Neural crest cell (in vitro differentiated cells): ENCODE measurements at places on chromosomes 7 and 10. TPM values are rescaled to one million over a fixed set of nuclear protein-coding genes. Genes with fewer than 3 reads are reported as not detected.

TM9SF3 gene
- 106 and 110 TPM in 2 replicates for total RNA-seq

RASSF4 gene
- total RNA-seq = 16.4 and 18.6 TPM in 2 replicates

GRCh38 chr10:101133489-101134298 lies 2.6 kb downstream of the TLX1 start:
- DNase-seq = no peak

- no peak for DNase-seq
Measured at GRCh38 chr10:133334503-133335245, 2.0 kb downstream of the CALY start.

DNA sequence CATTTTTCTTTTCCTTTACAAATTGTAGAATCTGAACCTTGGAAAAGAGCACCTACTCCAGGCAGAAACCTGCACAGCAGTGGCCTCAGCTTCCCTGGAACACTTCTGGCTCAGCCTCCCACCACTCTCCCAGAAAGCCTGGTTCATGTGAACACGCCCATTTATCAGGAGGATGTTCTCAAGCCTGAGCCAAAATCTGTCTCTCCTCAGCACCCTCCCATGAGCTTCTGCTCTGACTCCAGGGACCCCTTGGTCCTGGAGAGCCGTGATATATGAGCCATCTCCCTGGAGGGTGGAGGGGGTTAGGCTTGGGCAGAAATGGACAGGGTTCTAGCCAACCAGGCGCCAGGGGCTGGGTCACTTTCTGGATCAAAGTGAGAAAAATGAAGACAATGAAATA lies 10.1 kb downstream of the GDF2 start:
- no peak for DNase-seq

DNA sequence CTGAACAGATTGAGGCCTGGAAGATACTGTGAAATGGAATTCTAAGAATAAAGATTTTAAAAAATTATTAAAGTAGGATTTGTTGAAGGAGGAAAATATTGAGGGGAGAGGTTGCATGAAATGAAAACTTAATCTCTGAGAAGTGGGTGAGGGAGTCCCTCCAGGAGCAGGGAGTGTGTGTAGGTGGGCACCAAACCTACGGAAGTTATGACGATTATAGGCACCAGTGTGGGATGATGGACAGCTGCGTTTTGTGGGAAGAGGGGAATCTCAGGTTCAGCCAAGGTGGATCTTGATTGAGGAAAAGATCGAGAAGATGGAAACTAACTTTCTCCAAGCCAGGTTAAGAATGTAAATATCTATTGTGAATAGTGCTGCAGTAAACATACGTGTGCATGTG lies 246.4 kb downstream of the CCDC3 start:
- no peak for DNase-seq

DNA sequence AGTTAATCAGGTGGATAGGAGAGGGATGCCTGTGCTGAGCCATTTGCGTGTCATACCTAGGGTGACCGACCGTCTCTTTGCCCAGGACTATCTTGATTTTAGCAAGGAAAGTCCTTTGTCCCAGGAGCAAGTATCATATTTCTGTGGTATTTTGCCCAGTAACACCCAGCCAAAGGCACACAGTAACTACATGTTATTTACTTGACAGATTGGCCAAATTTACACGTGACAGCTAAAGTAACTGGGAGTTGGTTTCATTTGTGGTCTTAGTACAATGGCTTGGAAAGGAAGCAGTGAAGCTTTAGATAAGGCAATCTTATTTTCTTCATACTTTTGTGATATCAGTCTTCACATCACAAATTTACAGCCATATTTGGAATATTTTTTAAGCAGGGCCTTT lies 142.1 kb downstream of the JCAD start:
- DNase-seq = no peak
